ENCODE measurements at places on chromosomes 16 and 17.

DNA sequence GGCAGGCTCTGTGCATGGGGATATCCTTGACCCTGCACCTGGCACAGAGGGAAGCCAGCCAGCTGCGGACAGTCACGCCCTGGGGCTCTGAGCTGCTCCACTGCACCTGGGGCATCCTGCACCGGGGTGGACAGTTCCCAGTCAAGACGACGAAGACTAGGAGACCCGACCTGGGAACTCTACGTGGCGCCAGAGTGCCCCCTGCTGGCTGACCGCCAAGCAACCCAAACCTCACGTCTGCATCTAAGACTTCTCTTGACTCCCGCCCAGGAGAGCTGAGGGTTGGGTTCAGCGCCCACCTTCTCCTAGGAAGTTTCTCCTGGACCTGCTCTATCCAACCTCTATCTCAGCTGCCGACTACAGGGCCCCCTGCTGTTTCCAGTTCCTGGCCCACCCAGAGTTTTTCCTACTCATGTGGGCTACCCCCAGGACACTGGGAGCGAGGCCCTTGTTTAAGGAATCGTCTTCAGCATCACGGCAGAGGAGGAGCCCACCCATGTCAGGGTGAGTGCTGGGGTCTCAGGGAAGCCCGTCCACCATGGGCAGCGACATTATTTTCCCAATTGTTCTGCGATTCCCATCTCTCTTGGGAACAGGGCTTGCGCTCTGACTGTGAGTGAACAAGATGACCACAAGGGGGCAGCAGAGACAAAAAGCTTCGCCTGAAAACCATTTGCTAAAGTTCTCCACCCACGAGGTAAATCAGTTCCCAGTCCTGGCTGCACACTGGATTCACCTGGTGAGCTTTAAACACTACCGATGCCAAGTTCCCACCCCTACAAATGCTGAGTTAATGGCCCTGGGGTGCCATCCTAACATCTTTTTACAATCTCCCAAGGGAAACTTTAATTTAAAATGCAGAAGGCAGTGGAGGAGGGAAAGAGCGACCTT is 29.3 kb downstream of the TLE7 start:
- DNase-seq = peak; percentile 47

- DNase-seq = peak; percentile 77
These were observed 13.2 kb downstream of the COPZ2 start for GRCh38 chr17:48024149-48025039.

GRCh38 chr16:70437582-70438557 is 1.0 kb downstream of the ST3GAL2 start:
- peak; percentile 10 for DNase-seq

- DNase-seq = no peak
These were observed 19.0 kb upstream of the VWA3A start for GRCh38 chr16:22073350-22073749.

- DNase-seq = no peak
These were observed 220.0 kb downstream of the NTN1 start for GRCh38 chr17:9241371-9241712.

- no peak for DNase-seq
These were observed 7.1 kb downstream of the TRAF7 start for GRCh38 chr16:2162676-2163118.

- DNase-seq = peak; percentile 19
These were observed 9.5 kb downstream of the IRF8 start for GRCh38 chr16:85908444-85908843.

DNA sequence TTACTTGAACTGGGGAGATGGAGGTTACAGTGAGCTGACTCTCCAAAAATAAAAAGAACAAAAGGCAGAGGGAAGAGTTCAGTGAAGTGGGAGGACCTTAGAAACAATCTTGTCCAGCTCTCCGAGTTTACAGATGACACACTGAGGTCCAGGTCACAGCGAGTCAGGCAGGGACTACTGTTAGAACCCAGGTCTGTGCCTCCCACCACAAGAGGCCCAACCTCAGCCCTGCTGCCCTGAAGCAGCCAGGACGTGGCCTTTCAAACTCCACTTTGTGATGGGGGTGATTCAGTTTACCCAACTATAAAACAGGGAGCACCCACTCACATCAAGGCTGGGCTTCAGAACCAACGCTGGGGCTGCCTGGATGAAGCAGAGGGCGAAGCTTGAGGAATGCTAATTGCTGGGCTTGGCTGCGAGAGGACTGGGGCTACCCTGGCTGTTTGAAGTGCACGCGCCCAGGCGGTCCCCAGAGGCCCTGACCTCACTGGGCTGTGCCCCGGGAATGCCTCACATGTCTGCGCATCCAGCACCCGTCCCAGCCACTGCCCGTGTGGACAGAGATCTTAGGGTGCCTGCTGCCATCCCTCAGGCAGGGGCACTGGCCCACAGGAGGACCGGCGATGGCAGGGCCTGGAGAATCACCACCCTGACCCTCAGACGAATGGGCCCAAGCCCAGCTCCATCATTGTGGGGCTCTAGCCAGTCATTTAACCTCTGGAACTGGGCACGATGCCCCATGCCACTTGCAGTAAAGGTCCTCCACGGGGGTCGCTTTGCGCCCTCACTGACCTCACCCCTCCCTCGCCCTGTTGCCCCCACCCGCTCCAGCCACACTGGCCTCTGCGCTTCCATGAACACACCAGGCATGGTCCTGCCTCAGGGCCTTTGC is 11.4 kb downstream of the SLC5A10 start:
- DNase-seq = no peak

DNA sequence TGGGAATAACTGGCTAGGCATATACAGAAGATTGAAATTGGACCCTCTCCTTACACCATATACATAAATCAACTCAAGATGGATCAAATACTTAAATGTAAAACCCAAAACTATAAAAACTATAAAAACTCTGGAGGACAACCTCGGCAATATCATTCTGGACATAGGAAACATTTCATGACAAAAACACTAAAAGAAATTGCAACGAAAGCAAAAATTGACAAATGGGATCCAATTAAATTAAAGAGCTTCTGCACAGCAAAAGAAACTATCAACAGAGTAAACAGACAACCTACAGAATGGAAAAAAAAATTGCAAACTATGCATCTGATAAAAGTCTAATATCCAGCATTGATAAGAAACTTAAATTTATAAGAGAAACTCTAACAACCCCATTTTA is 503.7 kb upstream of the C16orf82 start:
- no peak for DNase-seq

GRCh38 chr17:76932402-76933333 is 64.5 kb downstream of the MGAT5B start:
- DNase-seq = no peak

DNA sequence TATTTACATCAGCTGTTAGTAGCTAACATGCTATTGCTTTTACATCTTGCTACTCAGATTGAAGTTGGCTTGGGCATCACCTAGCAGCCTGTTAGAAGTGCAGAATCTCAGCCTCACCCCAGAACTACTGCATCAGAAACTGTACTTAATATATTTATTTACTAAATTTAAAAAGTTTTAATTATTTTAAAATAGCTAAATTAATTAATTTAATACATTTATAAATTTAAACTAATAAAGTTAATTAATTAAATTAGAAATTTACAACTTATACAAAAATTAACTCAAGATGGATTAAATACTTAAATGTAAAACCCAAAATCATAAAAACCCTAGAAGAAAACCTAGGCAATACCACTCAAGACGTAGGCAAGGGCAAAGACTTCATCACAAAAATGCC is 38.9 kb upstream of the GNA13 start:
- DNase-seq = no peak

DNA sequence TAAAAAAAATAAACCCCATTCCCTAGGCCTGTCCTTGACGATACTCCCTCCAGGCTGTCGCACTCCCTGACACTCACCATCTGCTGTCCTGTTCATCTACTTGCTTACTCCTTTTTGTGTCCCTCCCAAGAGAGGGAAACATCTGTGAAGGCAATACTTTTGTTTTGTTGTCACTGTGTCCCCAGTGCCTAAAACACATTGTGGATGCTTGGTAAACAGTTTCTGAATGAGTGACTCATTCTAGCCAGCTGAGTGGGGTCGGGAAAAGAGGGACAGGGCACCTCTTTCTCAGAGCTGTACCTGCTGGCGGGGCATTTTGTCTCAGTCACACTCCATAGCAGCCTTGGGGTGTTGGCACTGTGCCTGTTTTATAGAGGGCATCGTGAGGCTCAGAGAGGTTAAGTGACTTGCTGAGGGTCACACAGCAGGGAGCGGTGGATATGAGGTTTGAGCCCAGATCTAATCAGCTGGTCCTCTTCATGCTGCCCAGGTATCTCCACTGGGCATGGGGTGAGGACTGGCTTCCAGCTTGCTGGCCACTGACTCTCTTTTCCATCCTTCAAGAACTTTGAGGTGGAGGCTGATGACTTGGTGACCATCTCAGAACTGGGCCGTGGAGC is 15.6 kb downstream of the MAP2K3 start:
- no peak for DNase-seq

GRCh38 chr16:66740533-66740932 is 10.9 kb downstream of the DYNC1LI2 start:
- no peak for DNase-seq

GRCh38 chr16:78240459-78241222 is 141.2 kb downstream of the WWOX start:
- DNase-seq = no peak

GRCh38 chr16:24834459-24835335 is 11.1 kb upstream of the SLC5A11 start:
- peak; percentile 50 for DNase-seq

- DNase-seq = no peak
These were observed 117.2 kb downstream of the SOCS1 start for GRCh38 chr16:11138769-11139325.

- DNase-seq = peak; percentile 80
These were observed 14.2 kb upstream of the SLC38A10 start for GRCh38 chr17:81309140-81309858.

DNA sequence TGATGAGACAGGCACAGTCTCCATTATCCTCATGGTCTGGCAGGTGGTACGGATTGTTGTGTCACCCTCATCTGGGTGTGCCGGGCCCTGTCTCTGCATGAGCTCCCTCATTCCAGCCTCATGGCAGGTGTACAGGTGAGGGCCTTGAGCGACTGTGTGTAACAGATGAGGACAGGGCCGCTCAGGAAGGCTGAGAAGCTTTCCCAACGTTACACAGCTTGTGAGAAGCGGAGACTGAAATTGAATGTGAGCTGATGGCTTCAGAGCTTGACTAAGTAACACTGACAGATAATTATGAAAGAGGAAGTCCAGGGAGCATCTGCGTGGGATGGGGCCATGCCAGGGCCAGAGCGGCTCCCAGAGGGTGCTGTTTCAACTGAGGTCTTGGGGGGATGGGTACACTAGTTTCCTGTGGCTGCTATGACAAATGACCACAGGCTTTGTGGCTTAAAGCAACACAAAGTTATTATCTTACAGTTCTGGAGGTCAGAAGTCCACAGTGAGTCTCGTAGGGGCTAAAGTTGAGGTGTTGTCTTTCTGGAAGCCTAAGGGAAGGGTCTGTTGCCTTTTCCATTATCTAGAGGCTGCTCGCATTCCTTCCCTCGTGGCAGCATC is 36.7 kb downstream of the CMIP start:
- DNase-seq = peak; percentile 99

- DNase-seq = no peak
These were observed 120.7 kb upstream of the MAF start for GRCh38 chr16:79721270-79721669.

GRCh38 chr16:29993903-29994599 is 1.4 kb downstream of the HIRIP3 start:
- no peak for DNase-seq

GRCh38 chr16:50615891-50616290 is 65.2 kb downstream of the SNX20 start:
- DNase-seq = no peak

- no peak for DNase-seq
These were observed 49.4 kb downstream of the FZD2 start for GRCh38 chr17:44606658-44607057.

- no peak for DNase-seq
These were observed 10.0 kb downstream of the AXIN2 start for GRCh38 chr17:65551267-65552040.

DNA sequence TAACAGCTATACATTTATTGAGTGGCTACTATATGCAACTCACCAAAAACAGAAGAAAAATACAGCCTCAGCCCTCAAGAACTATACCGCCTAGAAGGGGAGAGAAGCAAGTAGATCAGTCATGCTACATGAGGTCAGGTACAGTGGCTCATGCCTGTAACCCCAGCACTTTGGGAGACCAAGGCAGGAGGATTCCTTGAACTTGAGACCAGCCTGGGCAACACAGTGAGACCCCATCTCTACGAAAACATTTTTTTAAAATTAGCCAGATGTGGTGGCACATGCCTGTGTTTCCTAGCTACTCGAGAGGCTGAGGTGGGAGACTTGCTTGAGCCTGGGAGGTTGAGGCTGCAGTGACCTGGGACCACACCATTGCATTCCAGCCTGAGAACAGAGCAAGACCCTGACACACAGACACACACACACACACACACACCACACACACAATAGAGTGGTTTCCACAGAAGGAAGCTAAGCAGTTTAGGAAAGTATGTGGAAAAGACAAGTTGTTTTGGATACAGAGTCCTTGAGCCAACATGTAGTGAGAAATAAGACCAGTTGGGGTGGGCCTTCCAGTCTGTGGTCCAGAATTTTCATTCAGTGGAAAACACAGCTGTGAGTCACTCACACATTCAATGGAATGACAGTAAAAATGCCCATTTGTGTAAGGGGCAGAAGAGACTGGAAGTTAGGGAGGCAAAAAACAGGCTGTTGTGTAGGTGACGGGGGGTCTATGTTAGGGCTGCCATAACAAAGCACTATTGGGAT is 10.7 kb upstream of the SNTB2 start:
- no peak for DNase-seq

DNA sequence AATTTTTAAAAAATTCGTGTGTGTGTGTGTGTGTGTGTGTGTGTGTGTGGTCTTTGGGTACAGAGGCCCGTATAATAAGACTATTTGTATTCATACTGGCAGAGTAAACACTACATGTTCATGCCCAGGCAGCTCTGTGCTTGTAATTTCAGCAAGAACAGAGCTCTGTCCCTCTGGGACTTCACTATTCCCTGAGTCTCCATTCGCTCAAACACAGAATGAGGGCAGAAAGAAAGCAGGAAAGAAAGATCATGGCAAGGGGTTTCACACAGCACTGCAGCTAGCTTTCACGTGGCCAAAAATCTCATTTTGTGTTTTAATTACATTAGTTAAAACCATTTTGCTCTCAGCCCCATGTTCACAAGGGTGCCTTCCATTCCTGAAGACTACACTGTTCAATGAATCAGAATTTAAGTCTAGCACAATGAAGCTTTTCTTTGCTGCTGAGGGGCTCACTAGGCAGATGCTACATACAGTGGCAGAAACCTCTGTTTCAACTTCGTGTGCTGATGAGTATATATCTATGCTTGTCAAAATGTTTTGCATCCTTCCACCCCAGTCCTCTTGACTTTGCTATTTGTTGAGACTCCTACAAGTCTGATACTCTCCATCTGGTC is 198.4 kb upstream of the C17orf78 start:
- no peak for DNase-seq

All from Kasumi-1 (cell line).